ENCODE measurements at places on chromosomes 3 and 15. TPM values are rescaled to one million over a fixed set of nuclear protein-coding genes. Genes with fewer than 3 reads are reported as not detected.

SRGAP3 gene
- 0.78 TPM for total RNA-seq

SPATA16 gene
- not detected for total RNA-seq

EXOSC7 gene
- total RNA-seq, result 92.5 TPM

CASR gene
- total RNA-seq, result not detected

CX3CR1 gene
- total RNA-seq, result not detected

POTEB2 gene
- not detected for total RNA-seq

ACOX2 gene
- 0.41 TPM for total RNA-seq

IQCB1 gene
- total RNA-seq, result 28.6 TPM

EFCC1 gene
- total RNA-seq, result 2.8 TPM

TFRC gene
- total RNA-seq, result 92.3 TPM

KY gene
- not detected for total RNA-seq

SIDT1 gene
- not detected for total RNA-seq
